ENCODE measurements at places on chromosomes 16 and 17. TPM values are rescaled to one million over a fixed set of nuclear protein-coding genes. Genes with fewer than 3 reads are reported as not detected.

ZNF205 gene
- 8.2 TPM for total RNA-seq

PRR11 gene
- 1.0 TPM for total RNA-seq

TMEM132E gene
- total RNA-seq = 0.26 TPM

MYH4 gene
- not detected for total RNA-seq

TBC1D3G gene
- total RNA-seq = not detected

CCDC78 gene
- total RNA-seq = 5.3 TPM

GAS2L2 gene
- total RNA-seq = not detected

AHSP gene
- not detected for total RNA-seq

BRICD5 gene
- 7.4 TPM for total RNA-seq

SLC38A8 gene
- total RNA-seq = not detected

TLCD2 gene
- total RNA-seq = 9.2 TPM

AANAT gene
- total RNA-seq = not detected

SOX8 gene
- total RNA-seq = 0.73 TPM

SMPD3 gene
- 1.6 TPM for total RNA-seq

KCNAB3 gene
- total RNA-seq = 7.9 TPM

PROCA1 gene
- 1.1 TPM for total RNA-seq

HOXB1 gene
- 0.31 TPM for total RNA-seq

Measured in ureter (tissue), 1 donor.